ENCODE measurements at places on chromosomes 11 and 22.

GRCh38 chr22:39528080-39528661 lies 4.4 kb downstream of the RPS19BP1 start:
- no peak for DNase-seq

DNA sequence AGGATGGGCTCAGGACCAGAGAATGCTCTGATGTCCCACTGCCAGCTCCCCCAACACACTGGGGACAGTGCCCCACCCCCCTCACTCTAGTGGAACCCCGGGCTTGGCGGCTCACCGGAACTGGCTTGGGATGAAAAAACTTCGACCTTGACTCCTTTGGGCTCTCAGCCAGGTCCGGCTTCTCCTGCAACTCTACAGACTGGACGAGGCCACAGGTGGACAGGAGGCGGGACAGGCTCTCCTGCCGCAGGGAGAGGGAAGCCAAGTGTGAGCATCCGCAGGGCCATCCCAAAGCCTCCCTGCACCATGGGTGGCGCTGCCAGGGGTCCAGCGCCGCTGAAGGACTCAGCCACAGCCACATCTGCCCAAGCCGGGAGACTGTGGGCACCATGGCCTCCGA lies 3.7 kb downstream of the RRP7A start:
- no peak for DNase-seq

- DNase-seq, result no peak
Observed at GRCh38 chr22:27748751-27749191, 52.8 kb downstream of the MN1 start.

DNA sequence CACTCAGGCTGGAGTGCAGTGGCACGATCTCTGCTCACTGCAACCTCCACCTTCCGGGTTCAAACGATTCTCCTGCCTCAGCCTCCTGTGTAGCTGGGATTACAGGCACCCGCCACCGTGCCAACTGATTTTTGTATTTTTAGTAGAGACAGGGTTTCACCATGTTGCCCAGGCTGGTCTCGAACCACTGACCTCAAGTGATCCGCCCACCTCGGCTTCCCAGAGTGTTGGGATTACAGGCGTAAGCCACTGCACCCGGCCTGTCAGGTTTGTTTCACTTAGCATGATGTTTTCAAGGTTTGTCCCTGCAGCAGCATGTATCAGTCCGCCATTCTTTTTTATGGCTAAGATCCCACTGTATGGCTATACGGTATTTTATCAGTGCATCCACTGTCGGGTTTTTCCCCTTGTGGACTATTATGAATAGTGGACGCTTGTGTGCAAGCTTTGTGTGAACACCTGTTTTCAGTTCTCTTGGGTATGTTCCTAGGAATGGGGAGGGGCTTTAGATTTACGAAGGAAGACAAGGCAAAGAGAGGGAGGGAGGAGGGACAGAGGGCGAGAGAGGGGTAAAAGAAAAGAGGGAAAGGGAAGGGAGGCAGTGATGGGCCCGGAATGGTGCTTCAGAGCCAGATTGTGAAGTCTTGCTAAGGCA lies 13.9 kb upstream of the CDC42EP2 start:
- DNase-seq, result no peak

DNA sequence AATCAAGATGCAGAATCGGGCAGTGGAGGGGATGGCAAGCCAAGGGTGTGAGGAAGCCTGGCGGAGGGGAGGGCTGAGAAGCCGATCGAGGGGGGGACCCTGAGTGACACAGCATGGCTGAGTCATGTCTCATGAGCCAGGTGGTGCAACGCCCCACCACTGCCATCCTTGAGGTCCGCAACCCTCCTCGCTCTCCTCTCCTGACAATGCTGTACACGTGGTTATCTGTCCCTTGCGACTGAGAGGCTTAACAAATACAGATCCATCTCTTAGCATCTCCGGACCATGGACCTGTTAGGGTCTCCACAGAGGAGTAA lies 14.2 kb downstream of the SLC22A12 start:
- DNase-seq, result no peak

DNA sequence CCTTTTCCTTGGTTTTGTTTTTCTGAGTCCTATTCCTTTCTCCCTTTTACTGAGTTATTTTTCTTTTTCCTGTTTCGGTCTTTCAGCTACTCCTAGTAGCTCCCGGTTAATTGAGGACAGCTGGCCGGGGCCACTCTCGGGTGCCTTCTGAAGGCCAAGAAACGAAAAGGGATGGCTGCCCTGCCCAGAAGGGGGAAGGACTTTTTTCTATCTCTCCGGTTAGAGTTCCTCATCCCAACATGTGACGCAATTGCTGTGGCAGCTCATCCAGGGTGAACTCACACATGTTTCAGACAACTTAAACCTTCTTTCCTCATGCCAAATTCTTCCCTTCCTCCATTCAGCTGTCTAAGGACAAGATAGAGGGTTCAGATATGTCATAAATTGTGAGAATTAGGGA lies 83.6 kb downstream of the PIWIL4 start:
- peak; percentile 7 for DNase-seq

- DNase-seq, result no peak
Observed at GRCh38 chr11:72303179-72303578, 59.2 kb upstream of the PHOX2A start.

DNA sequence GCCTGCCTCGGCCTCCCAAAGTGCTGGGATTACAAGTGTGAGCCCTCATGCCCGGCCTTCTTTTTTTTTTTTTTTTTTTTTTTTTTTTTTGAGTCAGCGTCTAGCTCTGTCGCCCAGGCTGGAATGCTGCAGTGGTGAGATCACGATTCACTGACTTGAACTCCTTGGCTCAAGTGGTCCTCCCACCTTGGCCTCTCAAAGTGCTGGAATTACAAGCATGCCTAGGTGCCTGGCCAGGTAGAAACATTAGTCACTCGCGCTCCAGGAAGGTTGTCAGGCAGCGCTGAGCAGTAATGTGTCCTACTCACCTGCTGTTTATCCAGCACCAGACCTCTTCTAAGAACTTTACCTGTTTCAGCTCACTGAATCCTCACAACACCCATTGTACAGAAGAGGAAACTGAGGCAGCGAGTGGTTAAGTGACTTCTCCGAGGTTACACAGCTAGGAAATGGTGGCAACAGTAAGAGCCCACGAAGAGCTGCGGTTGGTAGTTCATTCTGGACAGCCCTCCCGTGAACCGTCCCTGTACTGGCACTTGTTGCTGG lies 496 bp upstream of the CST6 start:
- no peak for DNase-seq

- DNase-seq, result no peak
Observed at GRCh38 chr11:8342821-8343681, 79.4 kb upstream of the LMO1 start.

DNA sequence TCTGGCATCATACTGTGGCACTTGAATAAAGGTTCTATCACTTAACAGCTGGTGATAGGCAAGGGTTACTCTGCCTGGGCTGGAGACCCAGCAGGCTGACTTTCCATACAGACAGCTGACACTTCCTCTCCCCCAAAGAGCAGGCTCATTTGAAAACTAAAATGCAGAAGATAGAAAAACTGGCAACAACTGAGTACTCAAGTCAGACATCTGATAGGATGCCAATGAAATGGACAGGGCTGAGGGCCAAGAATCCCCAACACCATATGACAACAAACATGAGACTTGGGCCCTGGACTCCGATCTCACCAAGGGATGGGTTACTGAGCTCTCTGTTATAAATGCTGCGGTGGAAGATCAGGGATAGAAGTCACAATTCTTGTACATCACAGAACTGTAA lies 237.2 kb downstream of the LRRC4C start:
- DNase-seq, result no peak

DNA sequence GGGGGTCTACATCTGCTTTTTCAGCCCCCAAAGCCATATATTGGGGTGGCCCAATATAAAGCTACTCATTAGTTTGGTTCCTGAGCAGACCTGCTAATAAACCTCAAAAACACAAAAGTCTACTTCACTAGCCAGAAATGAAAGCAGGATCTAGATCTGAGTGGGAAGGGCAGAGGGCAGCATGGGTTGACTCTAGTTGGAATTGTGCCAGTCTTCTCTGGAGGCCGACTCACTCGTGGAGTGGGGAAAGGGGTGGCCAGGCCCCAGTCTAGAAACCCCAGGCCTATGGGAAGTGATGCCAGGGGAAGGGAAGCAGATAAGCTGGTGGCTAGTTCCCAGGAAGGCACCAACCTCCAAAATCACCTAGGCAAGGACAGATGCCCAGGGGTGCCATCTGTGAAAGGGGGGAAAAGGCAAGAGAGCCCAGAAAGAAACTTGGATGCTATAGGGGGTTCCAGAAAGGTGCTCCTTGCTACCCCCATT lies 5.3 kb downstream of the PATZ1 start:
- no peak for DNase-seq

- no peak for DNase-seq
Observed at GRCh38 chr22:26045860-26046259, 123.4 kb upstream of the SEZ6L start.

GRCh38 chr11:130909650-130910049 lies 6.6 kb downstream of the SNX19 start:
- DNase-seq, result no peak

- no peak for DNase-seq
Observed at GRCh38 chr11:85855341-85855656, at the start of gene CCDC83. TSS of gene CCDC83 (plus strand) at chr11:85855383. CDS start at chr11:85865124, 9,741 bp downstream.

GRCh38 chr11:86245369-86246292 lies 1.1 kb downstream of the EED start:
- DNase-seq, result no peak

DNA sequence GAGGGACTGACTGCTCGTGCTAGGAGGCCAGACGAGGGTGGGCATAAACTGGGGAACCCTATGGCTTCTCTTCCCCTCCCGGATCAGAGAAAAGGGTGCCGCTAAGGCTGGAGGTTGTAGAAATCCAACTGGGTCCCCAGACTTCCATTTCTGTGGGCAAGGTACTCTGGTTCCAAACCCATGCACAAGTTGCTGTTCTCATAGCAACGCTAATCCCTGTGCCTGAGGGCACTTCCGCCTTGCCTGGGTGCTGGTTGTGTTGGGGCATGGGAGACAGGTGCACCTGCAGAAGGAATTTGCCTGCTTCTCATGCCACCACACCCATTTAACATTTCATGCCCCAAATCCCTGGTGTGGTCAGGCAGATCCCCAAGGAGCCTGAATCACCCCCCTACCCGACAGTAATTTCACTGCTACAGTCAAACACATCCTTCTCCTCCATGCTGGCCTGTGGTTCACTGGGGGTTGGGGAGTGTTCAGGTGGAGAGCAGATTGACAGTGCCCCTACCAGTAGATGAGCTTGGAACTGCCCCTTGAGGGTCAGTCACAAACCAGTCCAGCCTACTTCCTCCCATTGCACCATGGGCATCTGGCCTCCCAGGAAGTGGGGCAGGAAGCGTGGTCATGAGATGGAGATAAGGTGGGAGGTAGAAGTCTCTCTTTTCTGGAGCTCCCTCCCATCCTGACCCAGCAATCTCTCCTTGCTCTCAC lies 1.2 kb downstream of the C2CD2L start:
- no peak for DNase-seq

- DNase-seq, result peak; percentile 39
Observed at GRCh38 chr11:65471447-65471891, 27.4 kb upstream of the MALAT1 start.

DNA sequence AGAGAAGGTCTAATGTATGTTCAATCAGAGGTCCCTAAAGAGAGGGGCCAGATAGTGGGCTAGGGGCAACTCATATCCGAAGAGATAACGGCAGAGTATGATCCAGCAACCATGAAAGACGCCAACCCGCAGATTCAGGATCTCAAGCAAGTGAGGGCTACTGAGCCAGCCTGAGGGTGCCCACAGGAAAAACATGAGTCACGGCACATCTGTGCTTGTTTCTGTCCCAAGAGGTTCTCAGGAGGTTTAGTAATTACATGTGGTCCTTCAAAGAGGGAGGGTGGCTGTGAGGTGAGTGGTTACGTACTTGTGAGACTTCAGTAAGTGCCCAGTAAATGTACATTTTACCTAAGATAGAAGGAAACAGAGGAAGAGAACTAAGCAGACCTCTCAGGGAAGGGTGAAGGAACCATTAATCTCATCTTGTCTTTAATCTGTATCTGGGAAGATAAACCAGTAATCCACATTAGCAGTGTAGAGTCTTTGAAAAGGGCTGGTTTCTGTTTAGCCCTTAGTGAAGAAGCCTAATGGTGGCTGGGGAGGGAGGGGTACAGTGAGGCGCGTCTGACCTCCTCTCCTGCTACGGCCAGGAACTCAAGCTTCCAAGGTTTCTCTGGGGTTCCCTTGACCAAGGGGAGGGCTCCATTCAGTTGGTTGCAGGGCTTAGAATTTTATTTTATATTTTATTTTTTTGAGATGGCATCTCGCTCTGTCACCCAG lies 10.2 kb downstream of the SIRT3 start:
- no peak for DNase-seq

DNA sequence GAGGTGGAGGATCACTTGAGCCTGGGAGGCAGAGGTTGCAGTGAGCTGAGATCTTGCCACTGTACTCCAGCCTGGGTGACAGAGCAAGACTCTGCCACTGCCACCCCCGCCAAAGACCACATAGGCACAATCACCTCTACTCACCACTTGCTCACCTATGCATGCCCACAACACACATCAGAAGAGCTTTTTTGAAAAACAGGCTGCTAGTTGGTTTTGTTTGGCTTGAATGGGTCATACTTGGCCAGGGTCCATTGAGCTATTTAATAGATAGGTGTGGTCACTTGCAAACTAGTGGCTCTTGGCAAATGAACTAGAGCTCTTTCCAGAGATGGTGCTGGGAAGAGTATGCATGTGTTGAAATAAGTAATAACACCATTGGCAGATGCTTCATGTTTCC lies 80.1 kb downstream of the EMSY start:
- no peak for DNase-seq

DNA sequence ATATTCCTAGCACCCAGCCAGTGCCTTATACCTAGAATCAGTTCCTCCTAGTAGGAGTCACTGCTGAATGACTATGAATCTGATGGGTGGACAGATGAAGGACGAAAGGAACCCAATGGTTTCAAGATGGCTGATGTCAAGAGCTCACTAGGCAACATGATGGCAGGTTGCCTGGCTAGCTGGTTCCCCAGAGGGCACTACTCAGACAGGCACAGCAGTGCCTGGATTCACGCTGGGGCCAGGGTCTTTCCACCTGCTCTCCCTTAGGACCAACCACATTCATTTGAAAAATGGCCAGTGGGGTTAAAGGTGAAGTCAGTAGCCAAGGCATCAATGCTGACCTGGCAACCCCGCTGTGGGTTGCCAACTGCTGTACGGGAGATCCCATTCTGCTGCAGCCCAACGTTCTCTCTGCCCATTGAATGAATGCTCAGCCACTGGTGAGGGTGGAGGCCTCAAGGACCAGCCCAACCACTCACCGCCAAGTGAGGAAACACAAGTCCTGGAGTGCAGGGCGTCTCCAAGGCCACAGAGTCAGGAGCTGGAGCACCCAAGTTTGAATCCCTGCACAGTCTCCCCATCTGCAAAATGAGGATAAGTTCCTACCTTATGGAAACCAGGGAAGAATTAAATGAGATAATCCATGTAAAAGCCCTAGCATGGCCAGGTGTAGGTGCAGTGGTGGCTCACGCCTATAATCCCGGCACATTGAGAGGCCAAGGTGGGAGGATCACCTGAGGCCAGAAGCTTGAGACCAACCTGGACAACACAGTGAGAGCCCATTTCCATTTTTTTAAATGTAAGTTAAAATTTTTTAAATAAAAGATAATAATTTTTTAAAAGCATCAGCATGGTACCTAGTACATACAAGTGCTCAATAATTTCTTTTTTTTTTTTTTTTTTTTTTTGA lies 12.4 kb downstream of the MYH9 start:
- no peak for DNase-seq

Measured in caudate nucleus (tissue), 63 donors.